NCI-H2029 treated with DMSO at 0.1 percent for 48 hours (cell line): ENCODE measurements at places on chromosomes 6 and 20.

- no peak for DNase-seq
Observed at GRCh38 chr20:8842525-8842924, 226.4 kb upstream of the PLCB4 start.

GRCh38 chr6:132362442-132363185 is 38.7 kb downstream of the MOXD1 start:
- no peak for DNase-seq

DNA sequence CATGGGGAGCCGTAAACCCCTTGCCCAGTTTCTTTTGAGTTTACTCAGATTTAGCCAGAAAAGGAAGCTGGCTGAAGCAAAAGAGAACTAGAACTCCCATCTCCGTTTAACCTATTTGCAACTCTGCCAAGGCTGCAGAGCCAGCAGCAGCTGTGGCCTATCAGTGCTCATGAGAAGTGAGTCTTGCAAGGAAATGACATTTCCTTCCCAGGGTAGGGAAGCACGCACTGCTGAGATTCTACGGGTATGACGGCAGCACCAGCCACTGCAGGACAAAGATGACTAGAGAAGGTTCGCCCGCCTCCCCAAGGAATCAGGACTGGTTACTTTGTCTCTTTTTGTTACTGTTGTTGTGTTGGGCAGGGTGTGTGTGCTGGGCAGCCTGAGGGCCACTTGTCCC is 47.6 kb downstream of the PPP1R3G start:
- DNase-seq: no peak

DNA sequence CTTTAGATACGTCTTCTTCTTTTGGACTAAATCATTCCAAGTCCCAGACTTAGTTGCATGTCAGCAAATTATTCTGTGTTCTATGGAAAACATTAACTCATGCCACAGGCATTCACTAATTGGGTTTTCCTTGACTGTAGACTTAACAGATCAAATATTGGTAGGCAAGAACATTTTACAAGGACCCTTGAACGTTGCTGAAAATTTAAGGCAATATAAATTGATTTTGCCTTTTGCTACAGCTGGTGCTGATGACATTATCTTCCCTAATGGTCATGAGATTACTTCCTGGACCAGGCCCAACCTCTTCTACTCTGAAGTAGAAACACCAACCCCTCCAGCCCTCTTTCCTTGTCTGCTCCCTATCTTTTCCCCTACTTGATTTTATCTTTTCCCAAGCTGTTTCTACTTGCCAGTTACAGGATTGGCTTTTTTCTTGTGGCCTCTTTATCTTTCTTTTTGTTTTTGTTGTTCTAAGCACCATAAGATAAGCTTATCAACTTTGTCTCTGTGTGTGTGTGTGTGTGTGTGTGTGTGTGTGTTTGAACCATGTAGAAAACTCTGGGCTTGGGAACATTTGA is 514.0 kb upstream of the SOX4 start:
- DNase-seq: peak; percentile 68

DNA sequence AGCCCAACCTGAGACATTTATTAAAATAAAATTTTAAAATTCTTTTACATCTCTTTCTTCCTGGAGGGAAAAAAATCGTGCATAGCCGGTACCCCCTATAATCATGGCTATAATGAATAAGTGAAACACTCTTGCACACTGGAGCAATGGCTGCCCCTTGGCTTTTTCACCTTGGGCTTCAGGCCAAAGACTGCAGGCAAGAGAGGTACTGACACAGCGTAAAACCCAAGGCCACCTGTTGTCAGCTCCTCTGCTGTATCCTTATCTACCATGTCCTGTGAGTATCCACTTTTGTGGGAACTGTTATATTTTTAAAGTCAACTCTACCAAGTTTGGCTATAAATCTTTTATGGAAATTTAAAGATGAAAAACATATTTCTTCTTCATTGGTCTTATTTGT is 23.0 kb upstream of the LY86 start:
- peak; percentile 84 for DNase-seq

GRCh38 chr6:36677059-36677749 is 1.3 kb upstream of the CDKN1A start:
- DNase-seq: no peak

GRCh38 chr6:111222341-111222740 is 135.0 kb downstream of the SLC16A10 start:
- no peak for DNase-seq

GRCh38 chr6:167538746-167539145 is 213.9 kb downstream of the TTLL2 start:
- DNase-seq: no peak

GRCh38 chr20:19110881-19111460 is 101.5 kb upstream of the SLC24A3 start:
- no peak for DNase-seq

DNA sequence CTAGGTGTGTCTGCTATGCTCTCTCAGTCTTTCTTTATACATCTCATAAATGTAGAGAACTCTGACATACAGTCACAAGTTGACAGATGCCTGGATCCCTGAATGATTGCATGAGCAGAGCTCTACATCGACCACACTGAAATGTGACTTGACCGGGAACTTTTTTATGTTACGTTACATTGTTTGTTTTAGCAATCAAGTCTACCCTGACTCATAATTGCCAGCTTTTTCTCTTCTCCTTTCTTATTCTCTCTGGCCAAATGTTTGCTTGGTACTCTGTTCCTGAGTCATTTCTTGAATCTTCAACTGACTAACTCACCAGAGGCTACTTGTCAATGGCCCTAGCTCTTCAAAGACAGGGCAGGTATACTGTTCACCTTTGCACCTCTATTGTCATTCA is 213.6 kb upstream of the DTNBP1 start:
- no peak for DNase-seq

DNA sequence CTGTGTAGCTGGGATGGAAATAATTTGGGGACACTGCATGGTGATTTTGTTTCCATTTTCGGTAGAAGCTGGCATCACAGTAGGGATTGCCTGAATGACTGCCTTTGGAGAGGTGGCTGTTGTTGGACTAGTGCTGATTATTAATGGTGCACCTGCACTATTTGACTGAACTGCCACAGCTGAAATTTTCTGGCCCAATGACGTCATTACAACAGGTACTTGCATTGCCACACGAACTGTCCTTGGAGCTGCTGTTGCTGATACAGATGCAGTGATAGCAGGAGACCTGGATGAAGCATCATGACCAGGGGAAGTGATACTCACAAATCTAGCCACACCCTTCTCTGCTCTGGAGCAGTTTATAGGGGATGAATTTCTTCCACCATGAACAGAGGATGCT is 95.6 kb upstream of the FOXC1 start:
- DNase-seq: no peak

DNA sequence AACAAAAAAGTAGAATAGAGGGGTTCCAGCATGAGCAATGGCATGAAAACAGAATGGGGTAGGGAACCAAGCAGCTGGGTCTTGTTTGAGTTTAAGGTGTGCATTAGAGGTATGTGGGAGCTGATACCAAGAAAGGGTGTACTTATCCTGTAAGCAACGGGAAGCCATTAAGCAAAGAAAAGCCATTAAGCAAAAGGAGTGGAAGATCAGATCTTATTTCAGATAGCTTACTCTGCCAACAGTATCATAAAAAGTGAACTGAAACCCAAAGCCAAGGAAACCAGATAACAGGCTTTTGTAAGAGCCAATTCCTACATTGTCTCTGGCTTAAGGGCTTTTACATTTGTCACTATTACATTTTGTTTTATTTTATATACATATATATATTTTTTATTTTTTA is 21.3 kb upstream of the BEND6 start:
- DNase-seq: no peak

DNA sequence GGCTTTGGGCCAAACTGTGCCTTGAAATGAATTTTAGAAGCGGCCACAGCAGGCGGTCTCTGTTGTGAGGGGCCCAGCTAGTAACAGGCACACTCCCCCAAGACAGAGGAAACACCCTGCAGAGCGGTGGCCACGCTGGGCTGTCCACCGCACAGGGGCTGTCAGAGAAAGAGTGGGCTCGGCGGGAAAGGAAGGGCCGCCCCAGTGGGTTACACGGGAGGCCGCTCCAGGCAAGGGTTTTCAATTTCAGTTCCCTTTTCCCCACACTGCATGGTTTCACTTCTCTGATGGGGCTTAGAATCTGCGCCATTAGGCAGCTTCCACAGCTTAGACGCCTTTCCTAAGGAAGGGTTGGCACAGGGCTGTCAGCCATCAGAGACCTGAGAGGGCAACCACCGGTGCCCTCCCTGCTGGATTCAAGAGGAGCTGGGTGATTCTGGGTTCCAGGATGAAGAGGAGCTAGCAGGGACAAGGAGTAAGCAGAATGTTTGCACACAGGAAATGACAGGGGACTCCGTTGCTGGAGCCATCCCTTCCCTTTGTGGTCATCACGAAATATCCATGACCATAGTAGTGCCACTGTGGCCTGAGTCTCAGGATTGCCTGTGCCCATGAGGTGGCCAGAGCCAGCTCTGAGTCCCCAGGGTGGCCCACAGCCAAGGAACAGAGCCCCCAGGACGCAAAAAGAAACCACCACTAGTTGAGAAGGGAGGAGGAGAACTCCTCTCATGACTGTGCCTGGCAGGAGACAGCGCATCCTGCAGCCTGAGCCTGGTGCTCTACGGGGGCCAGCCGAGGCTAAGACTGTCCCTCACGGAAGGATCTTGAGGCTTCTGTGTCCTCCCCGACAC is 282.7 kb downstream of the NRN1 start:
- DNase-seq: no peak

DNA sequence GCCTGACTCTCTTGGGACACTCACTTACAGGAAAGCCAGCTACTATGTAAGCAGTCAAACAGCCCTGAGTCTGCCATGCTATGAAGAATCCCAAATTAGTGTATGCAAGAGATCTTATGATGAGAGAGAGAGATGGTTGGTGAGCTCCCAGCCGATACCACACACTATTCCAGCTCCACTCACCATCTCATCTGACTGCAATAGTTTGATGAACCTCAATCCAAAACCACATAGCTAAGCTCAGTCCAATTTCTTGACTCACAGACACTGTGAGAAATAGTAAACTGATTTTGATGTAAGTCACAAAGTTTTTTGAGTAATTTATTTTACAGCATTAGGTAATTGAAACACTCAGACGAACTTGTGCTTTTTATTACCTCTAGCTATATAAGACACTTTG is 441.4 kb downstream of the COL12A1 start:
- no peak for DNase-seq

- no peak for DNase-seq
Observed at GRCh38 chr20:56760610-56761009, 131.5 kb downstream of the TFAP2C start.

GRCh38 chr6:43127180-43127579 is 43.9 kb upstream of the SRF start:
- DNase-seq: no peak

GRCh38 chr6:117265410-117266256 is at the start of gene VGLL2:
VGLL2 (plus strand) TSS chr6:117265558; CDS start chr6:117265764, 206 bp downstream.
- DNase-seq: peak; percentile 20

- DNase-seq: no peak
Observed at GRCh38 chr20:40681684-40682083, 7.4 kb downstream of the MAFB start.

- DNase-seq: no peak
Observed at GRCh38 chr6:51093871-51094270, 275.2 kb downstream of the TFAP2B start.

DNA sequence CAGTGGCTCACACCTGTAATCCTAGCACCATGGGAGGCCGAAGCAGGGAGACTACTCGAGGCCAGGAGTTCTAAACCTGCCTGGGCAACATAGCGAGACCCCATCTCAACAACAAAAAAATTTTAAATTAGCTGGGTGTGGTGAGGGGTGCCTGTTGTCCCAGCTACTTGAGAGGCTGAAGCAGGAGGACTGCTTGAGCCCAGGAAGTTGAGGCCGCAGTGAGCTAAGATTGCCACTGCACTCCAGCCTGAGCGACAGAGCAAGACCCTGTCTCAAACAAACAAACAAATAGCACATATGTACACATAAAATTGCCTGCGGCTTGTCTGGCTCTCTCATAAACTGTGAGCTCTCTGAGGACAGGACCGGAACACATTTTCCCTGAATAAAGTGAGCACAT is 106.3 kb downstream of the BANF2 start:
- DNase-seq: no peak

DNA sequence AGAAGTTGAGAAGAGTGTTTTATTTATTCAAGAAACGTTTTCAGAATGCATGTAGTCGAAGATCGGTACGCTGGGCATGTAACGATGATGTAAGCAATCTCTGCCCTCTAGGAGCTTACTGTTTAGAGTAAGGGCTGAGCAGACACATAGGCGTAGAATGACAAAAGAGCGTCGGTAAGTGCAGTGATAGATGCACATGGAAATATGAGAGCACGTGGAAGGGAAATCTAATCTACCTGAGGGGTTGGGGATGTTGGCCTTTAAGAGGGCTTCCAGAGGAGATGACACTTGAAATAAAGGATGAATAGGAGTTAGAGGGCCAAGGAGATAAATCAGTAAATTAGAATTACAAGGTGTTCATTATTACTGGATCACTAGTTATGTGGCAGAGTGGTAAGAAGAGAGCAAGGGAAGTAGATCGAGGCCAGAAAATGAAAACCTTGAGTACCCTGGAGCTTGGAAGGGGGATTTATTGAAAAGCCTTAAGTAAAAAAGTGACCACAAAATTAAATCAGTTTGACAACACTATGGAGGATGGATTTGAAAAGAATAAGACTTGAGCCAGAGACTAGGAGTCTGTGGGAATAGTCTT is 782 bp downstream of the TRMT11 start:
- DNase-seq: peak; percentile 80

DNA sequence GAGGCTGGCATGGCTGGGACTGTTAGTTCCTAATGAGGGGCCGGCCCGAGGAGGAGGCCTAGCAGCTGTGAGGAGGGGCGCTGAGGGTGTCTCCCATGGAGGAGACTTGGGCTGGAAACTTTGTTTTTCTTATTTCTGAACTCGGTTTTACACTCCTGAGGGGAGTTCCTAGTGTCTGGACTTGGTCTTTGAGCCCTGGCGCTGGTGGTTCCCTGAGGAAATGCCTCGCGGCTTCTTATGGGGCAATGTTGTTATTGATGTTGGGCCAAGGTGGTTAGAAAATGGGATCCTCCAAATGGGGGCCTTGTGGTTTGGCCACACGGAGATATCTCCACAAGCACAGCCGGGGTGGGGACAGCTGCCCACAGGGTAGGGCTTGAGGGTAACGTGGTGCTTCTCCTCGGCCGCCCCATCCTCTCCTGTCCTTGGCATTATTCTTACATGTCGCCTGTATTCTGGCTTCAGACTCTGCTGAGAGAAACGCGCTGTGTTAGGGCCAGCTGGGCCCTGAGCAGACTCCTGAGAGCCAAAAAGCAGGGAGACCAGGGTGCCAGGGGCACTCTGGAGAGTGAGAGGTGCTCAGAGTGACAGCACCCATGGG is 136.9 kb downstream of the FOXO3 start:
- DNase-seq: no peak

GRCh38 chr6:34177181-34177591 is 31.3 kb upstream of the GRM4 start:
- DNase-seq: no peak

- no peak for DNase-seq
Observed at GRCh38 chr6:12295558-12296254, 5.5 kb downstream of the EDN1 start.

- DNase-seq: no peak
Observed at GRCh38 chr20:55143601-55144000, 668.2 kb downstream of the DOK5 start.

- no peak for DNase-seq
Observed at GRCh38 chr6:125066964-125067363, 86.6 kb upstream of the TPD52L1 start.

- no peak for DNase-seq
Observed at GRCh38 chr6:138914701-138915100, 73.4 kb downstream of the REPS1 start.
